Forelimb muscle (tissue), 1 donor: ENCODE measurements at places on chromosomes 6 and 20.

DNA sequence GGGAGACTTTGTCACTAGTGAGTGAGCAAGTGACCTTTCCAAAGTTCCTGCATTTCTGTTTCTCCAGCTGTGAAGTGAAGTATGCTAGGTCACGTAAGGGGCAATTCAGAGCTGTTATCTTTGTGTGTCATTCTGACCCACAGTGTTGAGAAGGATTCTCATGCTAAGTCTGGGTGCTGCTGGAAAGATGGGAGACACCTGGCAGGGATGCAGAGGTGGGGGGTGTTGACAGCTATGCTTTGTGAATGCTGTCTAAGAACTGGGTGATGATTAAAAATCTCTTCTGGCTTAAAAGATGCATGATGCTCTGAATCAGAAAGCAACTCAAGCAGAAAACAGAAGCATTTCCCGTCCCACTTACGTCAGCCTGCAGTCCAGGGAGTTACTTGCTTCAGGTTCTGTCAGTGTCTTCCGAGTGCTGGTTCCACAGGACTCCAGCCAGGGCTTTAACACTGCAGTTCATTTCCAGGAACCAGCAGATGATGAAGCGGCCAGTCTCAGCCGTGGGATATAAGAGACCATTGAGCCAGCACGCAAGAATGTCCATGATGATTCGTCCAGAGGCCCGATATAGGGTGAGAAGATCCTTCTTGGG is 30.9 kb upstream of the ASXL1 start:
- no peak for DNase-seq

DNA sequence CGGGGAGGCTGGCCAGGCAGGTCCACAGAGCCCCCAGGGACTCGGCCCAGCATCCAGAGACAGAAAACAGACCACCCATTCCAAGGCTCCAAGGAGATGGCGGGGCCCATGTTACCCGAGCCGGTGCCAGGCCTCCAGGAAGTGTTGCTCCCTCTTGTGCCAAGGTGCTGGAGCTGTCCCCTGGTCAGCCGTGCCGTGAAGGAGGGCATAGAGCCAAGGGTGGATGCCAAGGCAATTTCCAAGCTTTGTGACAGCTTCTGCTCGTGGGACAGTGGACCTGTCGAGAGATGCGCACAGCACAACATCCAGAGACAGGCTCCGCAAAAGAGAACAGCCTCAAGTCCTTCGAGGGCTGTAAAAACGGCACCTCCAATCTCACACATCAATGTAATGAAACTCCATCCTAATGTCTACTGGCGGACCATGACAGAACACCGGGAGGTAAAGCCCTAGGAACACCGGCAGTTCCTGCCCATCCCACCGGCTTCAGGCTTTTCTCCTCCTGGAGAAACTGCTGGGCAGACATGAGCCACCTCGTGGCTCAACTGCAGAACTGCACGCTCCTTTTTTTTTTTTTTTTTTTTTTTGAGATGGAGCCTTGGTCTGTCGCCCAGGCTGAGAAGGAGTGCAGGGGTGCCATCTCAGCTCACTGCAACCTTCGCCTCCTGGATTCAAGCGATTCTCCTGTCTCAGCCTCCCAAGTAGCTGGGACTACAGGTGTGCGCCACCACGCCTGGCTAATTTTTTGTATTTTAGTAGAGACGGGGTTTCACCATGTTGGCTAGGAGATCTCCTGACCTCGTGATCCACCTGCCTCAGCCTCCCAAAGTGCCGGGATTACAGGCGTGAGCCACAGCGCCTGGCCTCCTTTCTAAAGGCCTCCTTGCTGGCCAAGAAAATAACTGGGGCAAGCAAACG is 30.9 kb upstream of the AVP start:
- peak; percentile 22 for DNase-seq

- no peak for DNase-seq
These were observed 349.9 kb downstream of the ZFAND3 start for GRCh38 chr6:38169221-38169976.

GRCh38 chr6:142647449-142648035 is 297.4 kb downstream of the HIVEP2 start:
- no peak for DNase-seq

DNA sequence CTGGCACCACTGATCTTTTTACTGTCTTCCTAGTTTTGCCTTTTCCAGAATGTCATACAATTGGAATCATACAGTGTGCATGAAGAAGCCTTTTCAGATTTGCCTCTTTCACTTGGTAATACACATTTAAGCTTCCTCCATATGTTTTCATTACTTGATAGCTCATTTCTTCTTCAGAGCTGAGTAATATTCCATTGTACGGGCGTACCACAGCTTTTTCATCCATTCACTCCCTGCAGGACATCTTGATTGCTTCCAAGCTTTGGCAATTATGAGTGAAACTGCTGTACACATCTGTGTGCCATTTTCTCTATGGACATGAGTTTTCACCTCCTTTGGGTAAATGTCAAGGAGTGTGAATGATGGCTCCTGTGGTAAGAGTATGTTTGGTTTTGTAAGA is 46.2 kb upstream of the LY86 start:
- DNase-seq: no peak

GRCh38 chr6:113291751-113292445 is 565.2 kb upstream of the MARCKS start:
- peak; percentile 72 for DNase-seq

GRCh38 chr20:12270863-12271262 is 353.2 kb downstream of the BTBD3 start:
- DNase-seq: no peak

DNA sequence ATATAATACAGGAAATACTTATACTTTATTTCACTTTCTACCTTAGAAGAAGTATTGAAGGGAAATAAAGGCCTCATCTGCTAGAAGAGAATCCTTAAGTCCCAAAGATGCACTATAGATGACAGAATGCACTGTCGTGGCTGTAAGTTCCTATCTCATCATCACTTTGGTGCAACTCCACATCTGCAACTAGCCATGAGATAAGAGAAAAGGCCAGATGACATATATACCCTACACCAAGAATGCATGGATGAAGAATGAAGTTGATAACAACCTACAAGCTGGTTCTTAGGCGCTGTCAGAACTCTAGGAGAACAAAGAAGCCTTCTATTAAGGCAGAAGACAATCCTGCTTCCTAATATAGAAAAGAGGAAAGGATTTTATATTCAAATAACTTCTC is 11.6 kb upstream of the PLN start:
- no peak for DNase-seq

DNA sequence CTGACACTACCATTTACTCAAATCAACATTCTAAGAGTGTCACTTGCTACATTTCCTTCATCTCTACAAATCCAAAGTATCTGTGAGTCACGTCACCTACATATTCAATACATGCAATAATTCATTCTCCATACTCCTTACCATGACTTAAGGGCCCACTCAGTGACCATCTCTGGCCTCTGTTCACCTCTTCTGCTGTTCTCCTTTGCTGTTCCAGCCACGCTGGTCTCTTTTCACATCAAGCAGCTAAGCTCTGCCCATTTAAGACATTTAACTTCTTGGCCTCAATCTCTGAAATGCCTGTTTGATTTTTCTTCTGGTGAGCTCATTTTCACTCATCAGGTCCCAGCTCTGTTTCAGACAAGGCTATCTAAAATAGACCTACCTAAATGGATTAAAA is 46.5 kb downstream of the HFE start:
- no peak for DNase-seq

GRCh38 chr6:127178746-127179145 is 60.3 kb downstream of the RSPO3 start:
- DNase-seq: no peak

GRCh38 chr6:121354764-121355163 is 20.5 kb upstream of the TBC1D32 start:
- DNase-seq: no peak

DNA sequence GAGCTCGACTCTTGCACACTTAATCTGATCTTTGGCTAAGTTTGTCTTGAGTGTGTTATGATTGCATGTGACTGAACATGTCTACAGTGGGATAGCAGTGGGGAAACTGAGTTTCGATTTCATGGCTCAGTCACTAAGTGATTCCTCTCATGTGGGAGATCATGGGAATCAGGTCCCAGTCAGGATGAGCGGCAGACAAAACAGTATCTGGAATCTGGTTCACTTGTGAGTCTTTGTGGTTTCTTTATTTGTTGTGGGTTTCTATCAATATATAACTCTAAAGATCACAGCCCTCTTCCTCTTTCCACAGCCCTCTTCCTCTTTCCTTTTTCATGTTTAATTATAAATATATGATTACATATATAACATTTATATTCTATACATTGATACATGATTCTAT is 4.0 kb downstream of the RPP21 start:
- DNase-seq: no peak

GRCh38 chr20:6473197-6473596 is 294.3 kb upstream of the BMP2 start:
- no peak for DNase-seq

DNA sequence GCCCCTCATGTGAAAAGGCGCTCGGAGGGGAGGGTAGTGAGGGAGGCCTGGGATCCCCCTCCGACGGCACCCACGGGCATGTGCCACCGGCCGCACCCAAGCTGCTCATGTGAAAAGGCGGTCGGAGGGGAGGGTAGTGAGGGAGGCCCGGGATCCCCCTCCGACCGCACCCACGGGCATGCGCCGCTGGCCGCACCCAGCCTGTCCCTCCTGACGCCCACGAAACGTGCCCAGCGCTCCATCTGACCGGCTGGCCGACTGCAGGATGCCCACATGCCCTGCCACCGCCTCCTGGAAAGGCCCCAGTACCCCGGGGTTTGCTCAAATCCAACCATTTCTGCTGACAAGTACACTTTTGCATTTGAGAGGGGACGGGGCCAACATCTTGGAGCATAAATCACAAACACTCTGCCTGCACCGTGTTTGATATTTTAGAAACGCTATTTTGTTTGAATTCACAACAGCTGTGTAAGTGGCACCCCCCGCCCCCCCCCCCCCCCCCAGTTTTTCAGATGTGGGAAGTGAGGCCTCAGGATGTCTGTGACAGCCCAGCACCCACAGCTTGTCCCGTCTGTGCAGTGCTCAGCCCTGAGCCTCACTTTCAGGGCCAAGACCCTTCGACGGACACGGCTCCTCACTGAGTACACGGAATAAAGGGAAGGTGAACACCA is 34.1 kb downstream of the SLC2A4RG start:
- no peak for DNase-seq

DNA sequence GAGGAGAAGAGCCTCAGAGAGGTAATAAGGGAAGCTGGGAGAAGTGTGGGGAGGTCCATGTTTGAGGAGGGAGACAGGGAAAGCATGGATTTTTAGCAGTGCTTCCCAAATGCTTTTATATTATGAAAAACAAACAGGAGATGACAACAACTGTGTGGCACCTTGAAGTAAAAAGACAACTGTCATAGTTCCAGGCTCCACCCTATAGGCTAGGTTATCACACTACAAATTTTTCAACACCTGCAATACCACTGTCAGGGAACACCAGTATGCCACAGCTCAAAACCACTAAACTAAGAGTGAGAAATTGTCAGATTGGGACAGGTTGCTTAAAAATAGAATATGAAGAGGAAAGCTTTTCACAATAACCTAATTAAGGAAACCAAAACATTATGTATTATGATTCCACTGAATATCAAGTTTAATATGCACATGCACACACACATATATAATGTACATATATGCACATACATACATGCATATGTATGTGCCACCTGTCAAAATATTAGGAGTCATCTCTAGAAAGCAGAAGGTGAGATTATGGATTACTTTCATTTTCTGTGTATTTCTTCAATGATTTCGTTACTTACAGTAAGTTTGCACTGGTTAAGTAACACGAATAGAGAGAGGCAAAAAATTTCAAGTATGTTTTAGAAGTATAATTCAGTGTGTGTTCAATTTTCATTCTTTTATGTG is 261.2 kb downstream of the PTPRK start:
- no peak for DNase-seq

- DNase-seq: no peak
These were observed 95.1 kb upstream of the SASH1 start for GRCh38 chr6:148247386-148248063.

DNA sequence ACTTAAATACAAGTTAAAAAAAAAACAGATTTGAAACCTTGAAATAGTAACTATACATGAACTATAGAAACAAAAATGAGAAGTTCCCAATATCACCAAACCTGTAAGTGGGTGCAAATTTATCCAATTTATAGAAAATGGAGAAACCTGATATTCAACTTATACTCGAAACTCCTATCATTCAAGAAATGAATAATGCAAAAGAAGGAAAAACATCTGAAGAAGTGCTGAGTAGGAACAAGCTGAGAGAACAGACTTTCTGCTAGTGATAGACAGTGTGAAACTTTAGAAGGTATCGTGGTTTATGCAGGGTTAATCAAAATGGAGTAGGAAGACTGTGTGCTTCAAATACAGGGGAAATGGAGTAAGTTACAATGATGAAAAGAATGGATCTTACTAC is 4.5 kb downstream of the GPR63 start:
- no peak for DNase-seq

- DNase-seq: no peak
These were observed 23.8 kb downstream of the BPIFB1 start for GRCh38 chr20:33306807-33307206.

- no peak for DNase-seq
These were observed 1.9 kb upstream of the SLC24A3 start for GRCh38 chr20:19210391-19211155.

DNA sequence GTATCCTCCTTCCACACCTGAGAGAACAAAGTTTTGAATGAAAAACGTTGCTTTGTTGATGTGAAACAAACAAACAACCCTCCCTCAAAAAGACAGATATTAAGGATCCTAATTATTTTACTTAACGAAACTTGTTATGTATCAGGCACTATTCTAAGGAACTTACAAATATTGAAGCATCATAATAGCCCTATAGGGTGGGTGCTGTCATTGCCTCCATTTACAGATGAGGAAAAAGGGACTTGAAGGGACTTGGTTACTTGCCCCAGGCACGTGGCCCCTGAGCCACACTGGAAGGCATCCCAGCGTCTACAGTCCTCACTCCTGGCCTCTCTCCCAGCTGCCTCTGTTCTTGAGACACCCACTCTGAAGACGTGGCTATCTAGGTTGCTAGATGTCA is 20.2 kb upstream of the OLIG3 start:
- no peak for DNase-seq

DNA sequence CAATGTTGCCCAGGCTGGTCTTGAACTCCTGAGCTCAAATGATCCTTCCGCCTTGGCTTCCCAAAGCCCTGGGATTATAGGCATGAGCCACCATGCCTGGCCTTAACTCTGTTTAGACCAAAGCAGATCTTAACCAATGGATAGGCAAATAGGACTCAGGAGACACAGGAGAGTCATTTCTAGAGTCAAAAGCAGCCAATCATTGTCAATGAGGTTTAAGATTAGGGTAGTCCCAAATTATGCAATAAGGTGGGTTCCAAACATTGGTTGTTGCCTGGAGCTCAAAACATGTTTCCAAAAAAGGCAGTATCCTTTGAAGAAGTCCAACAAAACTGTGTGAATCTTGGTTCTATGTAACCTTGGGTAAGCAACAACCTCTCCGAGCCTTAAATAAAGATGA is 95.7 kb upstream of the JARID2 start:
- DNase-seq: no peak

GRCh38 chr6:40998661-40999060 is 40.4 kb downstream of the UNC5CL start:
- no peak for DNase-seq

- DNase-seq: no peak
These were observed 257.7 kb upstream of the STXBP5 start for GRCh38 chr6:146946559-146946958.

GRCh38 chr6:67131827-67132226 is 1424.8 kb upstream of the EYS start:
- no peak for DNase-seq

GRCh38 chr6:158481690-158482473 is 78.0 kb upstream of the TMEM181 start:
- DNase-seq: no peak

GRCh38 chr6:138349891-138350290 is 27.8 kb upstream of the SMIM28 start:
- no peak for DNase-seq
